Lung (tissue), 17 donors: ENCODE measurements at places on chromosomes 2 and 18.

GRCh38 chr2:201983174-201983573 lies 50.5 kb upstream of the FZD7 start:
- DNase-seq = no peak

- no peak for DNase-seq
Observed at GRCh38 chr2:211846714-211847113, 691.9 kb downstream of the ERBB4 start.

- no peak for DNase-seq
Observed at GRCh38 chr2:232615339-232615738, 18.1 kb upstream of the EFHD1 start.

DNA sequence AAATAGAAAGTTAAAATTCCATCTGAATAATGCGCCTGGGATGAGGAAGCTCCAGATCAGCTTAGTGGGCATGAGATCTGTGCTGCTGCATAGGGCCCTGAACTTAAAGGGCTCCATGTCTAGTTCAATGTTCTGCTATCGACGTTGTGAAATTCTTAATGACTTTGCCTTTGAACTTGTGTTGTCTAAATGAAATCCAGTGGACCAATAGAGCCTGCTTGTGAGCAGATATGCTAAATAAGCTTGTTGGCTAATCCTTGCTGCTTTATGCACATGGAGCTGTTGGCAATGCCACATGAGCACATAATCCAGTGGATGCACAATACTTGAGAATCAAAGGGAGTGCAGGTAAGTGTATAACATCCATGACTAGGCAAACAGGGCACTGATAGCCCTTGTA lies 228.6 kb downstream of the TNS1 start:
- DNase-seq = no peak

DNA sequence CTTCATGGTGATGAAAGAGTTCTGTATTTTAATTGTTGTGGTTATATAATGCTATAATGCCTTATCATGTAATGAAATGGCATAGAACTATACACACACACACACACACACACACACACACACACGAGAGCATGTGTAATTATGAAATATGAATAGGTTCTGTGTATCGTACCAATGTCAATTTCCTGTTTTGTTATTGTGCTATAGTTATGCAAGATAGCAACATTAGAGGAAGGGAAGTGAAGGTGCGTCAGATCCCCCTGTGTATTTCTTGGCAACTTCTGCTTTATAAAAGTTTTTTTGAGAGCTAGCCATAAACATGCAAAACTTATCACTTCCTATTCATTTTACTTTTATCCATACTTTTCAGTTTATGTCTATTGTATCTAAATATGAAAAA lies 60.7 kb upstream of the ARHGAP15 start:
- DNase-seq = no peak

DNA sequence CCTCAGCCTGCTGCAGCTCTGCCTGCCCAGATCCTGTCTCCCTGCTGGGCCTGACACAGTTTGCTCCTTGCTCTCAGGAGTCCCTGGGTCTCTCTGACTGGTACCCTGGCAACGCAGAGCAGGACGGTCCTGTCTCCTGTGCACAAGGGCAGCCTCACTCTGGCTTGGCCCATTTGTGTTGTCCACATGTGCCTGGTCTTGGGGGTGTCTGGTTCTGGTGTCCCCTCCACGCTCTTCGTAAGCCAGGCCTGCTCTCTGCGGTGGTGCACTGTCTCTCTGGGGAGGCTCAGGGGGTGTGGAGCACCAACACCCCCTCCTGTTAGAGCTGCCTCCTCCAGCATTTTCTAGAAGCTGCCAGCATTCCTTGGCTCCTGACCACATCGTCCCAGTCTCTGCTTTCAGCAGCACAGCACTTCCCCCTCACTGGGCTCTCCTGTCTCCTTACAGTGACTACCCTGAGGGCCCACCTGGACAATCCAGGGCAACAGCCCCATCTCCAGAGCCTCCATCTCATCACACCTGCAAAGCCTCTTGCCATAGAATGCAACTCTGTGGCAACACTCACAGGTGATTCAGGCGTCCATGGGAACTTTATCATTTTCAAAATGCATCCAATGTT lies 235.6 kb upstream of the HS6ST1 start:
- no peak for DNase-seq

GRCh38 chr18:68640861-68641260 lies 74.0 kb downstream of the TMX3 start:
- no peak for DNase-seq

DNA sequence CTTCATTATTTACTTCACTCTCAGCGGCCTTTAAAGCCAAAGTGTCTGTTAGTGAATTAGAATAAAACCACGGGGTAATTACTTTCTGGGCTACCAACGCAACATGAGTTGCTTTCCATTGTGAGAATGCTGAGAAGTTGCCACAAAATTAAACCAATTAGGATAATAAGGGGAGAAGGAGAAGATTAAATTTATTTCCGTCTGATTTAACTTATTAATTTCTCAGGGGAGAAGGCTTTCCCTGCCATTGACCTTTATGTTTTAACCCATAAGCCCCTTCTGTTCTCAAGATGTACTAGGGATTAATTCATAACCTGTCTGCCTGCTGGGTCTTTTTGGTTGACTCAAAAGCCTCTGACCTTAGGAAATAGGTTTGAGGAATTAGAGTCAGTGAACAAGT lies 42.3 kb upstream of the IGFBP5 start:
- no peak for DNase-seq

- peak; percentile 60 for DNase-seq
Observed at GRCh38 chr2:37625796-37626571, 45.5 kb downstream of the CDC42EP3 start.

GRCh38 chr2:43461453-43462073 lies 134.3 kb downstream of the THADA start:
- no peak for DNase-seq

DNA sequence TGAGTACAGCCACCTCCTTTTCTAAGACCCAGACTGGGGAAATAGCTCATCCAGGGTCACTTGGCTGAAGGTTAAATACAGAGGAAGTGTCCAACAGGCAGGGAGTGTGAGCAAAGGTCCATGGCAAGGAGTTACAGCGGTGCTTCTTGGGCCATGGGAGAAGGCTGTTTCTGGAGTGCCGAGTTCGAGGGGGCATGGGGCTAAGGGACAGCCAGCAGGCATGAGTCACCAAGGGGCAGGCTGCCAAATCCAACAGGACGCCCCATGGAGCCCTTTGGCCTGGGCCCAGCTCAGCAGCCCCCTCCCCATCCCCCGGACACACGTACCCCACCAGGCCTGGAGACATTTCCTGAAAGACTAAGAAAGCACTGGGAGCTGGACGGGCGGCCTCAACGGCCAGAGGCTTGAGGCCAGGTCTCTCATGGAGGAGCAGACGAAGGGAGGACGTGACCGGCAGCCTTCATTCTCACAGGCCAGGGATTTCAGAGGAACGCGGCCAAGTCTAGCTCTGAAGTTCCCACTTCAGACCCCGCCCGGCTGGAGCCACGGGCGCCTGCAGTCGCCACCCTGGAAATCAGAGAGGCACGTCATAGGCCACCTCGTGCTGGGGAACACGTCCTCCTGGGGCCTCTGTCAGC lies 160.4 kb downstream of the SMAD7 start:
- peak; percentile 60 for DNase-seq

GRCh38 chr2:118050974-118051373 lies 37.1 kb upstream of the CCDC93 start:
- DNase-seq = no peak

GRCh38 chr18:7190547-7191156 lies 40.2 kb upstream of the LRRC30 start:
- no peak for DNase-seq

GRCh38 chr18:58562999-58563667 lies 65.8 kb downstream of the ALPK2 start:
- no peak for DNase-seq

DNA sequence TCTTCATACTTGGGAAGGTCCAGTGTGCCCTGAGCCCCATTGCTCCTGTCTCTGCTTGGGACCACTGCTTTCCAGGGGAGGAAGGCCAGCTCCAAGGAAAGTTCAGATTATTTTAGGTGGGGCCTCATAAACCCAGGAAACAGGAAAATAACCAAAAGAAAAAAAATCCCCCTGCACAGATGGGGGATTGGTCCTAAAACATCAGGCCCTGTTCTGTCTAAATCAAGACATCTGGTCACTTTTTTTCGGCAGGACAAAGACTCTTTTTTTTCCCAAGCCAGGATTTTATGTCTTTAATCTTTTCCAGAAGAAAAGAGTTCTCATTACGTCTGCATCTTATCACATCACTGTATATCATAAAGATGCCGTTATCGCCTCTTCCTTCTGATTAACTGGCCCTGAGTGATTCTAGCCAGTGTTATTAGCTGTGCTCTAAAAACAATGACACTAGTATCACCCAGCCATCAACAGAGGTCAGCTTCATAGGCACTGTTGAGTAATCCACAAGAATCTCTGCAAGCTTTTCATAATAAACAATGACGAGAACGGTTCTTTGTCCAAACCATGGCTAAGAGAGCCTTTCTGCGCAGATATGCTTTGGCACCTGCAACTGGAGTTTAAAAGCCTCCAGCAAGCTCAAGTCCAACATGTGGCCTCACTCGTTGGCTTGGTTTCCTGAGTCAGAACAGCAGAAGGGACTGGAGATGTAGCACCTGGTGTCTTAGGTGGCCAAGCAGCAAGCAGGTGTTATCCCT lies 138.2 kb downstream of the VAPA start:
- DNase-seq = peak; percentile 99

DNA sequence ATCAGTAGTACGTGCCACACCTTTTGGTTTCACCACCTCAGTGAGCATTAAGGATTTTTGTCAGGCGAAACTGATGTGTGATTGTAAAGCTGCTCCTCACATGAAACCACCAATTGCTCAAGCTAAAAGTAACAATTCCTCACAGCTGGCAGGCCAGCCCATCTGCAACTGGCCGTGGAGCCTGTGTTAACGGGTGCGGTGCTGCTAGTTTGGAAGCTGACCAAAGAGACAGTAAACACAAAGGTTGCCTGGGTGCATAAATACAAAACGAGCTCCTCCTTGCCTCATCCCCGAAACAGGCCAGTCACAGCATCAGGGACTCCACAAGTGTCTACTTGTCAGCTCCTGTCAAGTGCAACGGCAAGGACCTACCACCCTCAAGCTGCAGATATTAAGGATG lies 32.0 kb downstream of the LGALSL start:
- DNase-seq = peak; percentile 67

DNA sequence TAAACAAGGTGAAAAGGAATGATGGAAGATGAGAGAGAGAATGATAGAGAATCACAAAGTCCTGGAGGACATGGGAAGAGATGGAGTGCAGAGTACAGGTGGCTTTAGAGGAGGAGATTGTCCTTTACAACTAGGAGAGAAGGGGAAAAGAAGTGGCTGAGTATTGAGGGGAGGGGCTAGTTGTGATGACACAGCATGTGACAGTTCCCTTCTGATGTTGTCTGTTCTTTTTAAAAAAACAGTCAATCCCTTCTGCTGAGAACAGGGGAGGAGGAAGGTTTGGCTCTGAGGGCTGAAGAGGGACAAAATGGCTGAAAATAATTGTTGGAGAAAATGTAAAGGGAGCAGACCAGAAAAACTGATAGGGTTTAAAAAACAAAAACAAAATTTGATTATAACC lies 44.0 kb downstream of the STEAP3 start:
- DNase-seq = no peak

GRCh38 chr2:43070676-43071502 lies 155.5 kb downstream of the ZFP36L2 start:
- DNase-seq = no peak

DNA sequence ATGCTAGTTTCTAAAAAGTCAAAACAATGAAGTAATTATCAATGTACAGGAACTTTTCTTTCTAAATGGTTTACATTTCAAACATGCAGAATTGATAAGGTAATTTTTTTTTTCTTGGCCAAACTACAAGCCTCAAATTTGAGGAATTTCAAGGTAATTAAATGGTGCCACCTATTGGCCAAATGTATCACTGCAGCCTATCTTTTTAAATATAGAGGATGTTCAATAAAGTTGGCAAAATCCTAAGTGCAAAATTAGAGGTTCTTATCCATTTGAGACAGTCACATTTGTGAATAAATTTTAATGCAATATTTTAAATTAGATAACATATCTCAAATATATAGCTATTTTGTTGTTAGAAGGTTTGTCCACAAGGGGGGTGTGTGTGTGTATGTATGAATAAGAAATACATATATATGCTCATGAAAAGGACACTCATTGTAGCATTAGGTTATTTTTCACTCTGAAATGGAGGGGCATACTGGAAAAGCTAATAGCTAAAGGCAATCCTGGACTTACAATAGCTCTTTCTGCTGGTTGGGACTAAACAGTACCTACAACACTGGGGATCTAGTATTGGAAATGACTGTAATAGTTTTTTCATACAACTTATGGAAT lies 26.2 kb downstream of the MMADHC start:
- no peak for DNase-seq
